ENCODE measurements at places on chromosomes 13 and 19. TPM values are rescaled to one million over a fixed set of nuclear protein-coding genes. Genes with fewer than 3 reads are reported as not detected.

KCTD12 gene
- total RNA-seq = 64.7 TPM

KLK12 gene
- not detected for total RNA-seq

TMEM59L gene
- 4.6 TPM for total RNA-seq

ADGRL1 gene
- 2.0 TPM for total RNA-seq

OVOL3 gene
- not detected for total RNA-seq

MBD3L2 gene
- not detected for total RNA-seq

ZNF536 gene
- total RNA-seq = 0.99 TPM

ZNF100 gene
- total RNA-seq = 1.7 TPM

LPAR6 gene
- 3.1 TPM for total RNA-seq

BEST2 gene
- total RNA-seq = not detected

ZNF208 gene
- 0.33 TPM for total RNA-seq

MAMSTR gene
- total RNA-seq = 3.8 TPM

ZNF329 gene
- 17.5 TPM for total RNA-seq

RFPL4AL1 gene
- total RNA-seq = not detected

KLK4 gene
- total RNA-seq = not detected

NCAN gene
- total RNA-seq = under 0.01 TPM

RGL3 gene
- 5.3 TPM for total RNA-seq

UBE2L5 gene
- total RNA-seq = 0.17 TPM

ZNF492 gene
- total RNA-seq = 0.17 TPM

PSG7 gene
- 0.44 TPM for total RNA-seq

PTGER1 gene
- total RNA-seq = 5.4 TPM

FCHO1 gene
- total RNA-seq = 0.29 TPM

HCN2 gene
- 1.7 TPM for total RNA-seq

CERS1 gene
- total RNA-seq = 0.29 TPM

PLK5 gene
- not detected for total RNA-seq
